Colonic mucosa (tissue), 4 donors: ENCODE measurements at places on chromosomes 3 and 15. TPM values are rescaled to one million over a fixed set of nuclear protein-coding genes. Genes with fewer than 3 reads are reported as not detected.
A peak's percentile ranks its signal among the peaks of the same experiment; 100 is the strongest.

DNA sequence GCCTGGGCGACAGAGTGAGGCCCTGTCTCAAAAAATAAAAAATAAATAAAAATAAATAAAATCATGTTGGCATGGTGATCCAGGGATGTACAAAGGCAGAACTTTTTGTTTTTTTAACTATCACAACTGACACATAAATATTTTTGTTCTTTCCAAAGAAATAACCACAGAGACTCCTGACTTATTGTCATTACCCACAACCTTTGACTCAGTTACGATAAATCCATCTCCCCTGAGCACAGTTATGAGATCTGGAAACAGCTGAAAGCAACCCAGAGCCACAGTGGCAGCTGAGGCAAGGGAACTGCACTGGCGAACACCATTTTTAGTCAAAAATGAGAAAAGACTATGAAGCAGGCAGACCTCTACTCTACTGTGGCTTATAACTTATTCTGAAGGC, 24.0 kb downstream of the OSBPL10 start:
- no peaks in the 10 kb centered on the region for H3K36me3 ChIP-seq
- H3K27me3 ChIP-seq, result no peaks in the 10 kb centered on the region
- DNase-seq, result no peak
- no peak overlapping the region for H3K27ac ChIP-seq

- no peaks in the 10 kb centered on the region for H3K27me3 ChIP-seq
- no peaks in the 10 kb centered on the region for H3K36me3 ChIP-seq
- DNase-seq, result no peak
- H3K4me1 ChIP-seq, result no peaks in the 10 kb centered on the region
- H3K27ac ChIP-seq, result no peak overlapping the region
Observed at GRCh38 chr3:14631687-14632441, 19.7 kb upstream of the CCDC174 start.

DNA sequence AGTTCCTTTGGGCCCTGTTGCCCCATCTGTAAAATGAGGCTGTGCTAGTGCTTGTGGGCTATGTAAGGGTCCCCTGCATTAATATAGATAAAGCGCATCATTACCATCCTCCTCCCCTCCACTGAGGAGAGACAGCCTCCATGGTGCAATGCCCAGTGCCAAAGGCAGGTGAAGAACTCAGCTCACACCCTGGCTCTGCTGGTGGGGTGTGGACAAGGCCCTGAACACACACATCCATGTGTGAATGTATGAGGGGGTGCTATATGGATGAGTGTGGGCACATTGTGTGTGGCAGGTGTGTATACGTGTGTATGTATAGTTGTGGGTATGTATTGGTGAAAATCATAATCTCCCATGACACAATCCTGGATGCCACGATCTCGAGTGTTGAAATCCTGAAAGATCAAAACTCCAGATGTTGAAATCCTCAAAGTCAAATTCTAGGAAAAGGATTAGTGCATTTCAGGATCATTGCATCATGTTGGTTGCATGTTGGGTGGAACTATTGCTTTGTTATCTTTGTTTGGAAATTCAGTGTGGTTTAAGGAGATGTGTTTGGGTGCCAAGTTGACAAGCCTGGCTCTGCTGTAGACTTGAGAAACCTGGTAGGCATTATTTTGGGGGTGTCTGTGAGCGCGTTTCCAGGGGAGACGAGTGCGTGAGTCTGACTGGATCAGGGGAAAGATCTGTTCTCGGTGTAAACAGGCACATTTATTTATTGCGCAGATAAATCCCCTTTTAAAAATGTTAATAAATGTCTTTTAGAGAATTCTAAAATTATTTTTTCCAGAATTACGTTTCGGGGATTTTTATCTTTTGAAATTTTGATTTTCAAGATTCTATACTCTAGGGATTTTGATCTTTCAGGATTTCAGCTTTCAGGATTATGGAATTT, 42.0 kb upstream of the SEC61A1 start:
- H3K27ac ChIP-seq, result no peak overlapping the region
- no peak for DNase-seq
- no peaks in the 10 kb centered on the region for H3K36me3 ChIP-seq
- no peaks in the 10 kb centered on the region for H3K4me1 ChIP-seq

- H3K4me1 ChIP-seq, result peaks cover 6% of the 10 kb centered on the region
- no peak overlapping the region for H3K4me3 ChIP-seq
- H3K27ac ChIP-seq, result peak overlapping the region; percentile 11
- no peaks in the 10 kb centered on the region for H3K27me3 ChIP-seq
- peak; percentile 86 for DNase-seq
- no peaks in the 10 kb centered on the region for H3K36me3 ChIP-seq
Observed at GRCh38 chr3:184559336-184559735, 2.2 kb upstream of the EPHB3 start.

GRCh38 chr3:195736866-195737490, 16.2 kb downstream of the MUC20 start:
- no peaks in the 10 kb centered on the region for H3K27me3 ChIP-seq
- no peaks in the 10 kb centered on the region for H3K36me3 ChIP-seq
- DNase-seq, result no peak
- no peak overlapping the region for H3K27ac ChIP-seq

DNA sequence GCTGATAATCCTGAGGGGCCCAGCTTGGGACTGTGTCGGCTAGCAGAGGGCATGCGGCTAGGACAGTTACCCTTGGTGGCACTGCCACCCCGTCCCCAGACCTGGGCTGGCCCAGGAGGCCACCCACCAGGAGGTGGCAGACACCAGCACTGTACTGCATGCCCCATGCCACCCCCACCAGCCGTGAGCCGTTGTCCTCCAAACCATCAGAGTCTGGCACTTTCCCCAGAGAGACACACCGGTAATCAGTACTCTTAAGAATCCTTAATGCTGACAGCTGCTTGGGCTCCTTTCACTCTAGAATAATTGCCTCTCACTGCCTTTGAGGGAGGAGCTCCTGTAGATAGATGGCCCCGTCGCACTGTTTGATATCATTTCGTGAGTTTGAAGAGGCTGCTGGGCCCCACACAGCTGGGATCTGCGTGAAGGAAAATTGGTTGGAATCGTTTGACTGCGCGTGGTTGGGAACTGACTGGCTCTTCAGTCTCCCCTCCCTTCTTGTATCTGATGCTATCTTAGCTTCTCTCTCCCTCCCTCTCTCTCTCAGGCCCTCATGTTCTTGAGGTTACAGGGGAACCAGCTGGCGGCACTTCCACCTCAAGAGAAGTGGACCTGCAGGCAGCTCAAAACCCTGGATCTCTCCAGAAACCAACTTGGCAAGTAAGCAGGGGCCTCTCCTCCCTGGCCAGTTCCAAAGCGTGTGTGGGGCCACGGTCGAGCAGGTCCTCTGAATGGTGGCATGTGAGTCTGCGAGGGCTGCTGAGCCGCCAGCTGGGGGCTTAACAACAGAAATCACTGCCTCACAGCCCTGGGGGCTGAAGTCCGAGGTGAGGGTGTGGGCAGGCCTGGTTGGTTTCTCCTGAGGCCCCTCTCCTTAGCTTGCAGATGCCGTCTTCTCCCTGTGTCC, 94.9 kb downstream of the LRRK1 start:
- no peaks in the 10 kb centered on the region for H3K27me3 ChIP-seq
- H3K4me1 ChIP-seq, result no peaks in the 10 kb centered on the region
- DNase-seq, result peak; percentile 13

DNA sequence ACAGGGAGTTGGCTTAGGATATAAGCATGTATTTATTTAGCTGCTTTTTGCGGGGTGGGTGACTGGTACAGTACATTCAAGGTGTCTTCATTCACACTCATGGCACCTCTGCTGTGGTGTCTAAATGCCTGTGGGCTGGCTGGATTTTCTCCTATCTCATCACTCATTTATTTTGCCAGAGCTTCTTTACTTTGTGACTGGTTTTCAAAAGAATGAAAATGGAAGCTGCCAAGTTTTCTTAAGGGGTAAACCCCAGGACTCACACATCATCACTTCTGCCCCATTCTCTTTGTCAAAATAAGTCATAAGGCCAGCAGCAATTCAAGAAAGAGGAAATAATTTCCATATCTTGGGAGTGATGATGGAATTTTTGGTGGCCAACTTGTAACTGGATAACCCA, 493.4 kb upstream of the ALCAM start:
- DNase-seq, result no peak
- H3K4me1 ChIP-seq, result no peaks in the 10 kb centered on the region
- no peak overlapping the region for H3K27ac ChIP-seq
- no peaks in the 10 kb centered on the region for H3K27me3 ChIP-seq

DNA sequence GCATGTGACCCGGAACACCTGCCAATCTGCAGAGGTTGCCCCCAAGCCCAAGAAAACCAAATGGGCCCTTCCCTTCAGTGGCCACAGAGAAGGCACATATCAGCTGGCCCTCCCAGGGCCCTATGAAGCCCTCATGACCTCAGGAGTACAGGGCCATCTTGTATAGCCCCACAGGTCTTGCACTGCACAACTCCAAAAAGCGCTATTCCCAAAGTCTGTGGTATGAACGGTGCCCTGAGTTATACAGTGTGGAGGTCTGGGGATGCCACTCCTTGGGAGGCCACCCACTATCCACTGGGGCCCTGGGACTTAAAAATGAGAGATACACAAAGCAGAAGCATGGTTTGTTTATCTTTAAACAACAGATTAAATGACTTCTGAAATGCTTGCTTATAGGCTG, 61.5 kb downstream of the CAPN7 start:
- H3K4me1 ChIP-seq, result no peaks in the 10 kb centered on the region
- no peak overlapping the region for H3K4me3 ChIP-seq
- no peaks in the 10 kb centered on the region for H3K27me3 ChIP-seq
- no peaks in the 10 kb centered on the region for H3K36me3 ChIP-seq
- no peak for DNase-seq
- H3K27ac ChIP-seq, result no peak overlapping the region

- H3K36me3 ChIP-seq, result no peaks in the 10 kb centered on the region
- H3K27me3 ChIP-seq, result no peaks in the 10 kb centered on the region
- H3K27ac ChIP-seq, result no peak overlapping the region
- no peaks in the 10 kb centered on the region for H3K4me1 ChIP-seq
Observed at GRCh38 chr3:140360332-140360731, 317.5 kb upstream of the TRIM42 start.

DNA sequence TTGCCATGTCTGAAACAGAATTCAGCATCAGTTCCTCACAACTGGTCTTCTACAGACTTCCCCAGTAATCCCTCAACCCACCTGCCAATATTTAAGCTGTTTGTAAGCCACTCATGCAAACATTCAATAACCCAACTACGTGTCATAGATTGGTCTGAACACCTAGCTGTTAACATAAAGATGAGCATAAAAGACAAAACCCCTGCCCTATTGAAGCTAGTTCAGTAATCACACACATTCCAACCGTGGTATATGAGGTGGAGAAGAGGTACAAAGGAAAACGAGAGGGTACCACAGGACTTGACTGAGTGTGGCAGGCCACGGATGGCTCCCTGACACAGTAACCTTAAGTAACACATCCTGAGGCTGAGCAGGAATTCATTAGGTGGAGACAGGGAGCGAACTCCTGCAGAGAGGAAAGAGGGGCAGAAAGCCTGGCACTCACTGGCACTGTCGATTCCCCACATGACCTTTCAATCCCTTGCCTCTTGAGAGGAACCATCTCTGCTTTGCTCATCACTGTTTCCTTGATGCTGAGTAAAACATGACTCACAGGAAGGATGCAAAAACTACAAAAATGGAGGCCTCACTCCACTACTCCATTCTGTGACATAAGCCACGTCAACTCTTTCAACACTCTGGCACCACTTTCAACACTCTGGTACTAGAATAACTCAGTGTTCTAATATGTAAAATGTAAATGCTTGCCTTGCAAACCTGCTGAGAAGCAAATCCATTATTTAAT, 31.3 kb downstream of the RPN1 start:
- DNase-seq, result no peak
- H3K36me3 ChIP-seq, result peaks cover 14% of the 10 kb centered on the region
- peaks cover 8% of the 10 kb centered on the region for H3K4me1 ChIP-seq
- H3K27me3 ChIP-seq, result no peaks in the 10 kb centered on the region

DNA sequence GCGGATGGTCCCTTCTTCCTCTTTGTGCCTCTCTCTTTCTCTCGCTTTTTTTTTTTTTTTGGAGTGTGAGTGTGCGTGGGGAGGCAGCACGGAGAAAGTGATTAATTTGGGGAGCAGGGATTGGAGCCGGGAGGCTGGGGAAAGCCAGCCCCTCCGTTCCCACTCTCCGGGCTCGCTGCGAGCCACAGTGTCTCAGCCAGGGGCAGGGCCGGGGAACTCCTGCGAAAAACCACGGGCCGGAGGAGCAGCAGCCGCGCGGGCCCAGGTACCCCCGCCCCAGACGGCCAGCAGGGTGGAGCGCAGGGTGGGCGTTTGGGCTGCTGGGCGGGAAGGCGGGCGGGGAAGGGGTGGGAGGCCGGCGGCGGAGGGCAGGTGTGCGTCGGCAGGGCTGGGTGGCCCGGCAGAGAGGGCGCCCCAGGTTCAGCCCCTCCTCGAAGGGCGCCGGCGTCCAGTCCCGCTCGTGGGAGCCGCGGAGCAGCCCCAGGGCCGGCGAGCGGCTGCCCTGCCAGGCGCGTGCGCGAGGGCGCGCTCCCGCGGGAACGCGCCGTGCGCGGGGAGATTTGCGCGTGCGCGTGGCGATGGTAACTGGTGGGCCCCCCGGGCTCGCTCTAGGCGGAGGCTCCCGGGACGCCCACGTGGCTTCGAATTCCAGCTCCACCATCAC, 1.4 kb downstream of the CHL1 start:
- H3K4me1 ChIP-seq, result no peaks in the 10 kb centered on the region
- no peak for DNase-seq
- peaks cover 4% of the 10 kb centered on the region for H3K27me3 ChIP-seq
- H3K36me3 ChIP-seq, result no peaks in the 10 kb centered on the region
- peak overlapping the region; percentile 27 for H3K4me3 ChIP-seq

DNA sequence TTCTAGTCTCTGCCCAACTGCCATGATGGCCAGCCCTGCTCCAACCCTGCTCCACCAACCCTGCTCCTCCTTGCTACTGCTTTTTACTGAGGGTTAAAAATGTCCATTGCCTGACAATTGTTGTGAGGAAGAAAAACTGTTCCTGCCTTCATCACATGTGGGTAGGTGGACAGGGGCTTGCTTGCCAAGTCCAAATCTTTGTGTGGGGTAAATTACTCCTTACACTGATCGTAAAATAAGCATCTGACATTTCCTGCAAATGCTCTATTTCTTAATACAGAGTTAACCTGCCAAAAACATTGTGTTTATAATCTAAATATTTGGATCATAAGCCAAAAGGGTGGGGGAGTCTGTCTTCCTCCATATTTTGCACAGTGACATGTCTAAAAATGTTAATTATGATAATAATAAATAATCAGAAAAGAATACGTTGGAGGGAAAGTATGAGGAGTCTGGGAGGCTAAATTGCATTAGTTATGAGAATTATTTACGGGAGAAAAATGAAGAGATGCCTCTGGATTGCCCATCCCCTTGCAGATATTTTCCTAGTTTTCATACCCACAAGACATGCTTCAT, 242.5 kb upstream of the TBL1XR1 start:
- H3K4me1 ChIP-seq, result no peaks in the 10 kb centered on the region
- DNase-seq, result no peak
- no peaks in the 10 kb centered on the region for H3K36me3 ChIP-seq
- no peaks in the 10 kb centered on the region for H3K27me3 ChIP-seq
- no peak overlapping the region for H3K4me3 ChIP-seq

- H3K27me3 ChIP-seq, result no peaks in the 10 kb centered on the region
- no peaks in the 10 kb centered on the region for H3K4me1 ChIP-seq
- H3K4me3 ChIP-seq, result no peak overlapping the region
- peak; percentile 9 for DNase-seq
Observed at GRCh38 chr3:16150285-16150684, 24.2 kb upstream of the GALNT15 start.

- H3K4me3 ChIP-seq, result no peak overlapping the region
- no peaks in the 10 kb centered on the region for H3K4me1 ChIP-seq
- no peak overlapping the region for H3K27ac ChIP-seq
- DNase-seq, result no peak
- H3K27me3 ChIP-seq, result no peaks in the 10 kb centered on the region
- no peaks in the 10 kb centered on the region for H3K36me3 ChIP-seq
Observed at GRCh38 chr3:125035217-125035616, 20.6 kb downstream of the HEG1 start.

Gene CASR
- 0.22 TPM for total RNA-seq

Gene CAPN3
- 6.8 TPM for total RNA-seq

Gene ROPN1
- total RNA-seq, result 0.66 TPM

Gene IL5RA
- 0.21 TPM for total RNA-seq

Gene SLC25A20
- 28.6 TPM for total RNA-seq

Gene UBAP1L
- 1.2 TPM for total RNA-seq
